ENCODE measurements at places on chromosomes 11 and 22.
A peak's percentile ranks its signal among the peaks of the same experiment; 100 is the strongest.

DNA sequence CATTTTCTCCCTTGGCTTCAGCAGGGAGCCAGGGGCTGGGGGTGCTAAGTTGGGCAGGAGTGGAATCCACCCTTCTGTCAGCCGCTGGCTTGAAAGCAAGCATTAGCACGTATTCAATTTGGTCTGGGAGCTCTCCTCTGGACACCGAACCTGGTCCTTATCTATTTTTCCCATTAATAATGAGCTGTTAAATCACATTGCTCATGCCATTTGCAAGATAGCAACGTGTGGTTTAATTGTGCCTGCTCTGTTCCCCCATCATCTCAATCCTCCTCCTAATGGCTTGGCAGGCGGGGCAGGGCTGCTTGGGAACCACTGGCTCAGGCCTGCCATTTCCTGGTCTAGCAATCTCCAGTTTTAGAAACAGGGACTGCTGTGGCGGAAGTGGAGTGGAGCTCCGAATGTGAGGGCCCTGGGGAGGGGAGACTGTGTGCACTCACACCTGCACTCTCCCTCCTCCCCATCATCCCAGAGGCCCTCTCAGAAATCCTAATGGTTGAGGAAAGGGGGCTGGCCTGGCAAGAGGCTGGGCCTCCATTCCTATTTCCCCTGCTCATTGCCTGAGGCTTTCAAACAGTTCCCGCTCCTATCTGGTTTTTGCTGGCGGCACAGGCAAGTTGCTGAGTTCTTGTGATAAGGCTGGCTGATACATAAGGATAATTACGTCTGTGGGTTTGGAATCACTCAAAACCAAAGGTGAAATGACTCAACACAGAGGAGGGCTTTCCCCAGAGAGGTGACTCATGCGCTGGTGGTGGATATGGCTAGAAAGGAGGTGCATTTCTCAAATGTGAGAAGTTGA lies 201.2 kb upstream of the E2F8 start:
- DNase-seq = no peak

- peak; percentile 52 for DNase-seq
These were observed 1000.3 kb downstream of the BRD1 start for GRCh38 chr22:48827268-48827846.

GRCh38 chr22:32949391-32950173 lies 108.6 kb downstream of the SYN3 start:
- no peak for DNase-seq

- DNase-seq = no peak
These were observed 58.9 kb downstream of the CDKN1C start for GRCh38 chr11:2826679-2827056.

DNA sequence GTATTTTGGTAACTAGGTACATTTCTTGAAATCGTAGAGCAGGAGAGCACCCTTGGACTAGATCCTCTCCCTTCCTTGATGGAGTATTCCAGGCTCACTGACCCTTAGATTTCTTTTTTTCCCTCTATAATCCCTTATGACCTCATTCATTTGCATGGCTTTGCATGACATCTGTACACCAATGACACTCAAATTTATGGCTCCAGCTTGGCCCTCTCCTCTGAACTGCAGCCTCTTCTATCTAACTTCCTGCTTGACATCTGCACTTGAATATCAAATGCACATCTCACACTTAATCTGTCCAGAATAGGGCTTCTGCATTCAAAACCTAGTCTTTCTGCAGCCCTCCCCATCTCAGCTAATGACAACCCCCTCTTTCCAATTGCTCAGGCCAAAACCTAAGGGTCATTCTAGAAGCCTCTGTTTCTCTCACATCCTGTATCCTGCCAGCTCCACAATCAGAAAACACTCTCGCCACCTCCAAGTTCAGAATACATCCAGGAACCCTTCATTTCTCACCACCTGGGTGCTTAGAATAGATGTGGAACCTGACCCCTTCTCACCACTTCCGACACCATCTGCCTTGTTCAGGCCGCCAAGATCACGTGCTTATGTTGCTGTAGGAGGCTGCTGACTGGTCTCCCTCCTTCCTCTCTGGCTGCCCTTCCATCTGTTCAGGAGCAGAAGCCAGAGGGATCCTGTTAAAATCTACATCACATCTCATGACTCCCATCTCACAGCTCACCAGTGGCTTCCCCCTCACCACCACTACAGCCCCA lies 138.9 kb upstream of the MTNR1B start:
- DNase-seq = no peak

GRCh38 chr11:73176874-73177155 lies 34.7 kb upstream of the FCHSD2 start:
- DNase-seq = no peak

- DNase-seq = no peak
These were observed 27.0 kb downstream of the NCAPD3 start for GRCh38 chr11:134196756-134197155.
